ENCODE measurements at places on chromosomes 11 and 22.

GRCh38 chr11:39571081-39571480, 1888.4 kb downstream of the LRRC4C start:
- DNase-seq, result no peak

DNA sequence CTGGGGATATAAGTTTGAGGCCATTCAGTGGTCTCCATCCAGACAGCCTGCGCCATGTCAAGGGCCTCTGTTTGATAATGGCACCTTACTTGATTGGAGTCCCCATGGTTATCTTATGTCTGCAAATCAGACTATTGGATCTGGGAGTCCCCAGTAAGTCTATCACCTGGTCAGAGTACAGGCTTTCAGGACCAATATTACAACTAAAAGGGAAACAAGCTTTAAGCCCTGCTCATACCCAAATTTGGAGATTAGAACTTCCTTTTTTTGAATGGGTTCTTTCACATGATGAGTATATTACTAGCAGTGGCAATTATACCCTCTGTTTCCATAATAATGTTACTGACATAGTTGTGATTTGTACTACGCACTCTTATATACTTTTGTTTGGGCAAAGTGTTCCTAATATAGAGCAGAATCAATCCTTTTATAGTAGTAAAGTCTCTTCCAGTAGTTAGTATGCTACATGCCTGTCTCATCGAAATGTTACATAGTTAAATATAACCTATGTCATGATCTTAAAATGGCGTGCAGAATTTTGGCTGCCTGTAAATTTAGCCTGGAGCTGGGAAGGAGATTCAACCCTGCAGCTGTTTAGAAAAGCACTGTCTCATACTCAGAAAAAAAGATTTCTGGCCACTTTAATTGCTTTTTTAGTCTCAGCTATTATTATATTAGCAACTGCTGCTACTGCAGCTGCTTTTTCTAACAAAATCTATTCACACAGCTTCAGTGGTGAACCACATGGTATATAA, 4.9 kb downstream of the MS4A15 start:
- no peak for DNase-seq

DNA sequence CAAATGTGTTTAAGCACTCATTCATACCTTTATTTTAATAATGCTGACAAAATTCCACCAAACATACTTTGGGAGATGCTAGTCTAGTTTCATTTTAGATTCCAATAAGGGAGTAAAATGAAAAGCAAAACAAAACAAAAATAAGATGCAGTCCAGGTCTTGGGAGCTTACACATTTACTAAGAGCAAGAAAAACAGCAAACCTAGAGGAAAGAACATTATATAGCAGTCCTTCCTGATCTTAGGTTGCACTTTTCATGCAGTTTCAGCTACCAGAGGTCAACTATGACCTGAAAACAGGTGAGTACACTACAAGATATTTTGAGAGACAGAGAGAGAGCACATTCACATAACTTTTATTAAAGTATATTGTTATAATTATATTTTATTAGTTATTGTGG, 1100.9 kb downstream of the DLG2 start:
- DNase-seq, result no peak

- no peak for DNase-seq
These were observed 68.6 kb downstream of the SYT9 start for GRCh38 chr11:7320306-7320705.

DNA sequence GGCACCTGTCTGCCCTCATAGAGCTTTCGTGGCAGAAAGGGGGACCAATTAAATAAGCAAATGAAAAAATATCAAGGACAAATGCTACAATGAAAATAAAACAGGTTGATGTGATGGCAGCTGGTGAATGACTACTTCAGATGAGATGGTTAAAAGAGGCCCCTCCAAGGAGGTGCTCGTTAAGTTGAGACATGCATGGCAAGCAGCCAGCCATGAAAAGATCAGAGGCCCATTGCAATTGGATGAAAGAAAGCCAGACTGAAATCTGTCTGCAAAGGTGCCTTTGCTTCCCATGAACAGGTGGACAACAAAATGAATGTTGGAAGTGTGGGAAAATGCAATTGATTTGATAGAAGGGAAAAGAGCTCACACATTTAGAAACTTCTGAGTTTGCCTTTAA, 848 bp upstream of the TRPC6 start:
- no peak for DNase-seq

GRCh38 chr11:133576351-133576750, 44.0 kb upstream of the OPCML start:
- DNase-seq, result no peak

- DNase-seq, result no peak
These were observed 27.8 kb downstream of the VWA5A start for GRCh38 chr11:124143034-124143433.

DNA sequence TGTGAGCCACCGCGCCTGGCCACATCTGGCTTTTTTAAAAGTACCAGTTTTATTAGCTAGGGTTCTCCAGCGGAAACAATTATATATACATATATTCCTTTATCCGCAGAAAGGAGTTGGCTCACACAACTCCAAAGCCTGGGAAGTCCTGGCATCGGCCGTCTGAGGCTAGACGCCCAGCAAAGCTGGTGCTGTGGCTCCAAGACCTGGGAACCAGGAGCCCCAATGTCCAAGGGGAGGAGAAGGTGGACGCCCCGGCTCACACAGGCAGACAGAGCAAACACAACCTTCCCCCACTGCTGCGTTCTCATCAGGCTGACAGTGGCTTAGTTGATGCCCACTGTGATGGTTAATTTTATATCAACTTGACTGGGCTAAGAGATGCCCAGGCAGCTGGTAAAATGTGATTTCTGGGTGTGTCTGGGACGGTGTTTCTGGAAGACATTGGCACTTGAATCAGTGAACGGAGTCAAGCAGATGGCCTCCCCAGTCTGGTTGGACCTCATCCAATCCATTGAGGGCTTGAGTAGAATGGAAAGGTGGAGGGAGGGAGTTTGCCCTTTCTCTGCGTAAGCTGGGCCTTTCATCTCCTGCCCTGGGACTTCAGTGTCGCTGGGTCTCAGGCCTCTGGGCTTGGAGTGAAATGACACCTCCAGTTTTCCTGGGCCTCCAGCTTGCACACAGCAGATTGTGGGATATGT, 904.4 kb downstream of the BRD1 start:
- no peak for DNase-seq
